ENCODE measurements at places on chromosomes 5 and 9.

GRCh38 chr5:132777209-132778069, at the start of gene SEPTIN8:
SEPTIN8 (minus strand) TSS chr5:132777239; CDS start chr5:132777137, 102 bp downstream.
- DNase-seq = peak; percentile 82

GRCh38 chr5:164057121-164057520, 551.7 kb downstream of the MAT2B start:
- no peak for DNase-seq

- DNase-seq = no peak
These were observed 21.6 kb upstream of the CSF1R start for GRCh38 chr5:150107909-150108447.

GRCh38 chr5:74199005-74199404, 441.5 kb downstream of the ENC1 start:
- DNase-seq = no peak

- no peak for DNase-seq
These were observed 131.3 kb downstream of the DEPDC1B start for GRCh38 chr5:60568646-60569045.

DNA sequence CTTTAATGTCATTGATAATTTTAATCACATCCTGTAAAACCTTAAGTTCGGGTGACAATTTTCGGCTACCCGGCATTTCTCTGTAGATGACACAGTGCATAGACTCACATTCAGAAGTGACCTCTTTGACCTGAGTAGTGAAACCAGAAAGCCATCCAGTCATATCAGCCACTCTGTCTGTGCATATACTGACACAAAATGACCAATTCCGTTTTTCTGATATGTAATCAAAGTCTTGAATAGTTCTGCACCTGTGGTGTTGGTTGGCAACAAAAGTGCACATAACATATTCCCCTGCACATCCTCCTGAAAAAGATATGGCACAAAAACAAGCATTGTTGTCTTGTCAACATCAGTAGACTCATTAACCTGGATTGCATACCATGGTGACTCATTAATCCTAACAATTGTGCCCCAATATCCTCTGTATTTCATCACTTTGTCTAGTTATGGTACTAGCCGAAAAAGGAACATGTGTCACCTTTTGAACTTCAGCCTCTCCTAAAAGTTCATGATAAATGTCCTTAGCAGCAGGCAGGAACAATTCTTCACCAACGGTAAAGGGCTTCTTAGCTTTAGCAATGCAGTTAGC, 4.6 kb upstream of the HNRNPA0 start:
- no peak for DNase-seq

DNA sequence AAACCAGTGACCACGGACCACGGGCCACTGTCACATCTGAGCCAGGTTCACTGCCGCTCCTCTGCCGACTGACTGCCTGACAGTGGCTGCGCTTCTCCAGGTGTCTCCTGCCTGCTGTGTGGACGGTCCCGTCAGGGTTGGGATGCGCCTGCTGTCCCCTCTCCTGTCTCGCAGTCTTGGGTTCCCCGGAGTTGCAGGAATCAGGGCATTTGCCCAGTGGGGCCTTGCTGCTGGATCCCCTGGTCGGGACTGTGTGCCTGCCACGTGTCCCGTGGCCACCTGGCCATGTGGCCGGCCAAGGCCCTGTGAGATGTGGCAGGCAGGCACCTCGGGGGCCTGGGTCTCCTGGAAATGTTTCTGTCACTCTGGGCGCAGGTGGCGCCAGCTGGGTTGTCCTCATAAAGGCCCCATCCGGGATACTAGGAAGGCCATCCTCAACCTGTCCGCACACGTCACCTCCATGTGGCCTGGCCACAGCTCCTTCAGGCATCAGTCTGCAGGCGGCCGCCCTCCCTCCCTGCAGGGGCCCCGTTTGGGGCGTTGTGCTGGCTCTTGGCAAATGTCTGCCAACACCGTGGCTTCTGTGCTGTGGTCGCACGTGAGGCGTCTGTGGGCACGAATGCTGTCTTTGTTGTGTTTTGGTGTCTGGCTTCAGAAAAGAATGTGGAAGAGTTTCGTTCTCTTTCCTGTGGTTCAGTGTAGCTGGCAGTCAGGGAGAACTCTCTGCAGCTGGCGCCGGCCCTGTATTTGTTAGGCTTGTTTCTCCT, 6.4 kb upstream of the TOR4A start:
- DNase-seq = peak; percentile 76

DNA sequence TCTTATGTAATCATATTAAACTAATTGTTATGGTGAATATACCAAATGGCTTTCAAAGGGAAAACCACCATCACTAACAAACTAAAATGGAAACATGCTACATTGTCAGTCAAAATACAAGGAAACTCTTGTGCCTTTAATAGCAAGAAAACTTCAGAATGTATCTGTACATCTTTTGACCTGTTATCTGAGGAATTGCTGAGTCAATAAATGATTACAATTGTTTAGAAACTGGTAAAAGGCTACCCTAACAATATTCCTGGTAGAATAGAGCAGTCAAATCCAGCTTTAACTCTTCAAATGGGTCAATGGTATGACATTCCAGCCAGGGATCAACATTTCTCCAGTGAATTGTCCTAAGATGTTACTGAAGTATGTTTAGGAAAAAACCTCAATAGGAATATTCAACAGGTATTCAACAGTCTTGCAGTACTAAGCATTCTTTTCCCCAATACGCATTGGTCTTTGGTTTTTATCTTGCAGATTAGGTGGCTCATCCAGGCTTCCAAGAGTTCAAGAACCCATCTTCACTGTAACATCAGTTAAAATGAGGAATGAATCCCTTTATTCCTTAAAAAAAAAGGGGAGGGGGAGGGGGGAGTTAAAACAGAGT, 52.4 kb downstream of the CSNK1A1 start:
- DNase-seq = no peak

GRCh38 chr5:72363166-72363802, 43.1 kb downstream of the PTCD2 start:
- DNase-seq = no peak

GRCh38 chr5:90940227-90940995, 381.8 kb downstream of the ADGRV1 start:
- no peak for DNase-seq

- no peak for DNase-seq
These were observed 549.1 kb downstream of the MTRR start for GRCh38 chr5:8418049-8418426.

GRCh38 chr9:136532799-136533774, 12.8 kb downstream of the NOTCH1 start:
- DNase-seq = peak; percentile 88

DNA sequence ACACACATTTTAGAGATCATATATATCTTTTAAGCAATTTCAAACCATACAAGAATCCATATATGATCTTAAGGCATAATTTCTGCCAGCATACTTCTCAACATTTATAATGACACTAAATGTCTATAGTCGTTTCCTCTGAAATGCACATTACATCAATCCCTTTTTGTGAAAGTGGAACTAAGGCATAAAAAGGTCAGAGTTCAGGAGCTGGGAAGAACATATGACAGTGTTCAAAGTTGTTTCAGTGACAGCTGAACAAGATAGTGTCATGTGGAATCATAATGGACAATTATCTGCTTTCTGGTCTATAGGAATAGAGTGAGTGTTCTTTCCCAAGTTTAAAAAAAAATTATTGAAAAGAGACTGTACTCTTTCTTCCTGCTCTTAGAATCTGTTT, 2.4 kb upstream of the MOB3B start:
- no peak for DNase-seq

DNA sequence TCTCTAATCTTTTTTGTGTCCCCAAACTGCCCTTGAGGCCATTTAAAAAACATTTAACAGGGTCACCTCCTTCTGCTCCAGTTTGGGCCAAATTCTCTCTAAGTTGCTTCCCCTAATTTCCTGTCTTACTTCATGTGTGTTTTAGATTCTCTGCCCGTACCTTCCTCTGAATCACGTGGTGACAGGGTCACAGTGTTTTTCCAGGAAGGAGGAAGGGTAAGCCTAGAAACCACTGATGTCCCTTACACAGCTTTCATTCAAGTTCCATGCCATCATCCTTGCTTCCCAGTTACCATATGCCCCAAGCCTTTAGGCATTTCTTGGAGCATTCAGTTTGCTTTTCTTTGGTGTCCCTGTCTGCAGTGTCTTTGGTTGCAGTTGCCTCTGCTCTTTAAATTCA, 42.4 kb upstream of the MACIR start:
- DNase-seq = no peak

DNA sequence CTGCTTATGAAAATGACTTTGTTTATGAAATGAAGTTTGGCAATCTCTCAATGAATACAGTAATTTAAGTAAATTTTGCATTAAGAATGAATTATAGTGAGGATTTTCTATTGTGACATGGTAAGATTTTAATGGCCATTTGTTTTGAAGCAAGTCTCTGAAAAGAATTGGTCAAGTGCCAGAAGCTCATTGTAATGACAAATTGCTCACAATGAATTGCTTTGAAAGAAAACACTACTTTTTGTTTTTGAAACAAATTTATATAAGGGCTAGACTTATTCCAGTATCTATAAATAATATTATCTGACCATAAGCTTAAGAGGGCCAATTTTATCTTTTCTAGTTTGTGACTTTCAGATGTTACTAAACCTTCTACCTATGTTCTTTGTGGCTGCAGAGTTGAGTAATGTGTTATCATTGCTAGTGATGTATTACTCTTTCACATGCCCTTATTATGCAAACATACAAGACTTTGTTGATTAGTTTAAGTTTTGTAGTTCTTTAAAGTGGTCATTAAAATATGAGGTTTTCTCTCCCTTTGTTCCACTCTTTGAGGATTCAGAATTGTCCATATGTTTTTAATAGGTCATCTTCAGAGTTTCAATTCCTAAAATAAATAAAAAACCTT, 93.0 kb upstream of the ZNF608 start:
- no peak for DNase-seq

- no peak for DNase-seq
These were observed 2.6 kb downstream of the ANXA1 start for GRCh38 chr9:73154271-73154670.

GRCh38 chr5:148687427-148687826, 33.1 kb upstream of the HTR4 start:
- DNase-seq = no peak

DNA sequence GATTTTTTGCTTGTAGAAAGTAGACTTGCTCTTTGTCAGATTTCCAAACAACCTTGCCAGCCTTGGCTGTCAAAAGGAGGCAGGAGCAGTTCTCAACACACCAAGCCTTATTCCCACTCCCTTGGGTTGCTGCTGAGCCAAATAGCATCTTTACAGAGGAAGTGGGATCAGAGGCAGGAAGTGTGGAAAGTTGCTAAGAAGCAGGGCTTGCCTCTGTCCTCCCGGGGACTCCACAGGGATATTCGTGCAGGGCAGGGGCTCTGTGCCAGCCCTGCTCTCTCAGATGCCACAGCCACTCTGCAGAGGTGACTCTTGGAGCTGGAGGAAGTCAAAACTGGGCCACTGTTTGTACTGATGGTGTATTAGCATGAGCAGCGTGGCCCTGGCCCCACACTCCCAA, 24.3 kb downstream of the PTPDC1 start:
- DNase-seq = no peak

DNA sequence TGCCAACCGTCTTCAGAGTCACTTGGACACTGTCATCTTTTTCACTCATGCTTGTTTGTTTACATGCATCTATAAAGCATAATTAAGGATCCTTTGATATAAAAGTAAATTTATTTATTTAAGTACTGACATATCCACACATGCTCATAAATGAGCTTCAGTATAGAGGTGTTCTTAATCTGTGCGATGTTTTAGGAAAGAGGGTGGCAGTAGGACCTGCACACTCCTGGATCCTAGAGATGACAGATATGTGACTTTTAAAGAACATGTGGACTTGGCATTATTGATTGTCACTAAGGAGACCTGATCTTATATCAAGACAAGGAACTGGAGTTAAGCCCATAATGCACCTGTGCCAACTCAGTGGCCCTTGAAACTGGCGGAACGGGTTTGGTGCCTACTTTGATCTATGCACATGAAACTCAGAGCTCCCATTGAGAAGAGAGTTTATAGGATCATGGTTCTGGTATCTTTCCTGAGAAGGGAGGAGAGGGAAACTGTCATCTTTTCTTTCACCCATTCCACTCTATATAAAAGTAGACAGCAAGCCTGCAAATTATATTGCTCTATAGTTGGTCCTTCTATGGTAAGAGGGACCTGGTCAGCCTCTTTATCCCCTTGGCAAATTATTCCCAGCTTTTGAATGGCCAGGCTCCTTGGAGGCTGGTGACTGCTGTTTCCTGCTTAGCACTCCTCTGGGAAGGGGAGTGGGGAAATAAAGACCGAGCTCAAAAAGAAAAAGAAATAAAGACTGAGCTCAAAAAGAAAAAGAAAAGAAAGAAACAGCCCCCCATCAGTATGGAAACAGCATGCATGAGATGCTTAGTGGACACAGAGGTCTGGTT, 57.8 kb upstream of the LIFR start:
- DNase-seq = no peak

DNA sequence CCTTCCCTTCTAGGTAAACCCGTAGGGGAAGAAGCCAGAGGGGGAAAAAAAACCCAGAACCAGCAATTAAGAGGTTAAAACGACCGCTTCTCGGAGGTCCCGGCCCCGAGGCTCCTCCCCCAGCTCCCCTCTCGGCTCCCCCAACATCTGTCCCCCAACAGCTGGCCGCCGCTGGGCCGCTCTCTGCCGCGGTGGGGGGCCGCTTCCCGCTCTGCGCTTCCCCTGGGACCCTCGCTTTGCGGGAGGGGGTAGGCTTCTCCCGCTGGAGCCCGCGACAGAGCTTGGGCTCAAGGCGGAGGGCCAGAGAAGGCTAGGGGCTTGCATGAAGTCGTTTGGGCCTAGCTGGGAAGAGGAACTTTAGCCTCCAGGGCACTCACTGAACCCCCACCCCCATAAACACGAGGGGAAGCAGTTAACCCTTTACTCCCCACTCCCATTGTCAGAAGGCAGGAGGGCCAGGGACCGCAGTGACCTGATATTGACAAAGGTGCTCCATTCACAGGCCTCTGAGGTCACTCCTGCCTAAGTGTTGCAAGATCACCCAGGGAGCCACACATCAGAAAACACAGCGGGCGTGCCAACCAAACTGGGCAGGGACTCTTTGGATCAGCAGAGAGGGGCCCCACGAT, 7.5 kb downstream of the LHX6 start:
- no peak for DNase-seq

GRCh38 chr9:12633016-12633765, 60.0 kb upstream of the TYRP1 start:
- DNase-seq = no peak

DNA sequence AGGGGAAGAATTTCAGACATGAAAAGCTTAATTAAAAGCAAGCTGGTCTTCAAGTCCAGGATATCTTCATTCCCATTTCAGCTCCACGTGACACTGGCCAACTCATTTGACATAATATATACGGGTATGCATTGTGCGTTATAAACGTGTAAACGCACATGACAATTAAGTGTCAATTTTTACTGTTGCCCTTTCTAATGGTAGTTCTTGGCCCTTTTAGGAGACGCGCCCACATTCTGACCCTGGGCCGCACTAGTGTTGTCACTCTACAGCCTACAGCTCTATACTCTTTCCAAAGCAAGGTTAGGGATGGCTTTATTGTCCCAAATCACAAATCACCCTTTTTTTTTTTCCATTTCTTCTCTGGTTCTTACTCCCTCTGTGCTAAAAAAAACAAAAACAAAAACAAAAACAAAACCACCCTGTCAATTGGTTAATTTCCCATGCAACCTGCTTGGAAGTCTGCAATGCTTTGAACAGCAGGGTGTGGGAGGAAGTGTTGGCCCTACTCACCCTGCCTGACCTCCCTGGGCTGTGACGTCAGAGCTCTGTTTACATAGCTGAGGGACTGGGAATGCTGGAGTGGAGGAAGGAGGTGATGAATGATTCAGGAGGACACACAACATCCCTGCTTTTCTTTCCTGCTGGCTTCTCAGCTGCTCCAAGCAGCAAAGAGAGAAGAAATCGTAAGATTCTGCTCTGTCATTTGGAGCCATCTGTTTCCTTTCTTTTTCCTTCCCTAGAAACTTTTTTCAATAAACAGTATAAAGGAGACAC, 19.3 kb downstream of the RFK start:
- no peak for DNase-seq

GRCh38 chr9:124442379-124442778, 7.9 kb upstream of the ADGRD2 start:
- no peak for DNase-seq
